ENCODE measurements at places on chromosomes 2 and 18.

- DNase-seq = no peak
Measured at GRCh38 chr18:26809346-26809745, 56.2 kb downstream of the AQP4 start.

DNA sequence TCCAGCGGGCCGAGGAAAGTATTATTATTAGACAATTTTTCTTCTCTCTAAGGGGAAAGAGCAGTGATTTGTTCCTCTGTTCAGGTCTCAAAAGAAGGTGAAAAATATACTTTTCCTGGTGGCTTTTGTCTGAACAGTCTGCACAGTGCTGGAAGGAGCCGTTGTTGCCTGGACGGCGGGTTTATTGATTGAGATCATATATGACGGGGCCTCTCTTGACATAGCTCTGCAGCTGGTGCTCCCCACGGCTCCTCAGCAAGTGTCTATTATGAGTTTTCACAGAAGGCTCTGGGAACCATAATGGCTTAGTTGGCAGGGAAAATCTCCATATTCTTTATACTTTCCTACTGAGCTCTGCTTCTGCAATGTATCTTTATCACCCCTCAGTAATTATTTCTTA is 42.9 kb downstream of the FSHR start:
- DNase-seq = no peak

GRCh38 chr18:2441544-2441943 is 129.8 kb downstream of the METTL4 start:
- DNase-seq = no peak

DNA sequence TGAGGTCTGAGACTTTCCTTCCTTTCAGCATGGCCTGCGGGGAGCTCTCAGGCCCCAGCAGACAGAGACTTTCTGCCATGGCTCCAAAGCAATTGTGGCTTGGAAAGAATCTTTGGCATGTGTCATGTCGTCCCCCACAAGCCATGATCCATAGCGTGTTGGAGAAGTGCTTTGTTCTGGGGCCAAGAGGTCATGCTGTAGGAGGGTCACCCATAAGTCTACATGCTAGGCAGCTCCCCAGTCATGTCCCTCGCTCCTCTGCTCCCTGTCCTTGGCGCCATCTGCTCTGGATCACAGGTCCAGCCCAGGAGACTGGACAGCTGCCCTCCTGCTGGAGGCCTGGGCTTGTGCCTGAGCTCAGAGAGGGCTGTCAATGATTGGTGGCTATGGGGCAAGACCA is 78.8 kb upstream of the LCLAT1 start:
- no peak for DNase-seq

- DNase-seq = no peak
Measured at GRCh38 chr2:210577263-210578071, 21.1 kb downstream of the CPS1 start.

DNA sequence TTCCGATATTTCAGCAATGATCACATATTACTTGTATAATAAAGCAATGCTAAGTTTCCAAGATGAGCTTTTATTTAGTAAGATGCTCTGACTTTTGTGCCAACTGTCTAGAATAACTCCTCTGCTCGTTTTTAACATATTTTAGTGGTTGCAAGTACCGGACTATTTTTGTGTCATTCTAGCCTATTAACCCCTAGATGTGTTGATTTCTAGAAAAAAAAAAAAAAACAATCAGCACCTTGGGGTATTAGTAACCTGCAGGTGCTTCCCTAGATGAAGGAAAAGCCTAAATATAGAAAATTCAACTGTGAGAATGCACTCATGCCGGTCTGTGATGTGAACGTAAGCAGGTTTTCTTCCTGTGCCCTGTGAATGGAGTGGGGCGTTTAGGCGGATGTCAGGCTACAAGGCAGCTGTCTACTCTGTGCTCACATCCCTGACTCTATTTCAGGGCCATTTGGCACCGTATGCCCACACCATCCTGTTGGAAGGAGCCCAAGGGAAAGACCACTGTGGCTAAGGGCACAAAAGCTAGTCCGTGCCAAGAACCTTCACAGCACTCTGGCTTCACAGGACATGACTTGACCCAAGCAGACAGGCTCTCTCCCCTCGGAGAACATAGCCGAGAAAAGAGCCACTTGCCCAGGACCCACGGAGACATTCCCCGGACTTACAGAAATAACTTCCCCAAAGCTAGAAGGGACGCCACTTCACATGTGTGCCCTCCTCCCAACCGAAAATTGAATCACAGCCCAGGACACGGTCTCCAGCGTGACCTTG is 60.9 kb upstream of the AGAP1 start:
- DNase-seq = no peak

- DNase-seq = no peak
Measured at GRCh38 chr2:172943539-172943938, 132.1 kb upstream of the MAP3K20 start.

DNA sequence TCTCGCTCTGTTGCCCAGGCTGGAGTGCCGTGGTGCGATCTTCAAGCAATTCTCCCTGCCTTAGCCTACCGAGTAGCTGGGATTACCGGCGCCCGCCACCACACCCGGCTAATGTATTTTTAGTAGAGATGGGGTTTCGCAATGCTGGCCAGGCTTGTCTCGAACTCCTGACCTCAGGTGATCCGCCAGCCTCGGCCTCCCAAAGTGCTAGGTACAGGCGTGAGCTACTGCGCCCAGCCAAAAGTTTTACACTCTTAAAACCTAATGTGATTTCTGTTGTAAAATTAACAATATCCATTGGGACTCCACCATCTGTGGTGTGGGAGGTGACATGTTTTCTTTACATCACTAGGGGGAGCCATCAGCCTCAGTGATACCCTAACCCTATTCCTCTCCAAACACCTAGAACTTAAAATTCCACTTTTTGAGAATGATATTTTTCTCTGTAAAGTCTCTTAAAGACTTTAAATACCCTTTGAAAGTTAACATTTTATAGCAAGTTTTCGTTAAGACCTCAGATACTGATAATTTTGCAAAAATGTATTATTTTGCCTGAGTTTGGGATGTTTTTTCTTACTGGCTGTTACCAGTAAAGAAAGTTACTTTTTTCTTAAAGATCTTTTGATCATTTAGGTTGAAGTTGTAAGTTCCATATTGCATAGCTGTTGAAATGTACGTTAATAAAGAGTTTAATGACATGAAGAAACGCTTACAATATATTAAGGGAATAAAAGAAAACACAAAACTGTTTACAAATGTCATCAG is 11.6 kb upstream of the EIF2AK2 start:
- no peak for DNase-seq

DNA sequence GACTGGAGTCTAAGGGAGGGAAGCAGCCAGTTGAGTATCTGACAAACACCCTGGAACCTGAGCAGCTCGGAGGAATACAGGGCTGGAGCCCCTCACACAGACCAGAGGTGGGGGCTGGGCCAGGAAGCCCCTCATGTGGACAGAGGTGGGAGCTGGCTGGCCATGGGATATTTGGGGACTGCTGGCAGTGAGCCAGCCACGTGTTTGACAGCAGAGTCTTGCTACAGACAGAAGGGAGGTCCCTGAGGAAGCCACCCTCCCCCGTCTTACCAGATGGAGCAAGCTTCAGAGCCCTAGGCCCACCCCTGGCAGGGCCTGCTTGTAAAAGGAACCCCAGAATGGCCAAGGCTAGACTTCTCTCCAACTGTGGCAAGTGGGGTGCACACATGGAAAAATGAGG is 3.6 kb upstream of the MTERF4 start:
- DNase-seq = no peak

DNA sequence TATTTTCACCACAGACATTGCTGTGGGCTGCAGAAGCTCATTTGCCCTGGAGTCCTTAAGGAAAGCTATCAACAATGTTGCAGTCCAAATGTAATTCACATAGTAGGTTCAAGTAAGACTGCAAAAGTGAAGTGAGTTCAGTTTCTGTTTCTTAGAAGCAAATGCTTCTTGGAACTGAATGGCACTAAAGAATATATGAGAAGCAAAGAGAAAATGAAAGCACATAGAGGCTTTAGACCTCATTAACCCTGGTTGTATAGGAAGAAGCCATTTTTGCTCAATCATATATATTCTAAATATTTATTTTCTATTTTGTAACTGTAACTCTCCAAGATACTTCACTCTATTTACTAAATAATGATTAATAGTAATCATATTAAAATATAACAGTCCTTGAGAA is 292.0 kb downstream of the ZNF804A start:
- DNase-seq = no peak

DNA sequence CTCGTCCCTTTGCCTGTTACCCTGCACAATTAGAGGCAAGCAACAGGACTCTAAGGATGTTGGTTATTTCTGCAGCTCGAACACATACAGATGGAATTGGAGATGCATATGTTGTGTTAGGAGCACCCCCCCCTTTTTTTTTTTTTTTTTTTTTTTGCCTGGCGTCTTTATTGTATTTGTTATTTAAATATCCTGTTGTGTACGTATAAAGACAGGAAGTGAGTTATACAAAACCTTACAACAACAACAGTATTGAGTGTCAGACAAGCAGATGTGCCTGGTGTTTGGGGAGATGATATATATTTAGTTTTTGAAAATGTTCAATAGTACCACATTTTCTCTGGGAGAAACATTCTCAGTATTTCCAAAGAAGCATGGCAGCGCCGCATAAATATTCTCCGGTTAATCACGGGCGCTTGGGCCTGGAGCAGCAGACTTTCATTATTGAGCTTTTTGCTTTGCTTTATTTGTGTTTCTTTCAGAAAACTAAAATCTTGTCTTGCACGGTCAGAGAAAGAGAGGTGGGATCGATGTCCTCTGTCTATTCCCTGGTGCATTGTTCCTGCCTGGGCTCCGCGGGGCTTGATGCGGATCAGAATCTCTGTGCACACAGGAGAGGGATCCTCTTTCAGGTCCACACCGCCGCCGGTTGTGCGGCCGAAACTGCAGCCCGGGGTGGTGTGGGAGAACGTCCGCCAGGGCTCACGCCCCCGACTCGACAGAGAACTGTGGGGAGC is 23.2 kb upstream of the ZNF516 start:
- DNase-seq = no peak

DNA sequence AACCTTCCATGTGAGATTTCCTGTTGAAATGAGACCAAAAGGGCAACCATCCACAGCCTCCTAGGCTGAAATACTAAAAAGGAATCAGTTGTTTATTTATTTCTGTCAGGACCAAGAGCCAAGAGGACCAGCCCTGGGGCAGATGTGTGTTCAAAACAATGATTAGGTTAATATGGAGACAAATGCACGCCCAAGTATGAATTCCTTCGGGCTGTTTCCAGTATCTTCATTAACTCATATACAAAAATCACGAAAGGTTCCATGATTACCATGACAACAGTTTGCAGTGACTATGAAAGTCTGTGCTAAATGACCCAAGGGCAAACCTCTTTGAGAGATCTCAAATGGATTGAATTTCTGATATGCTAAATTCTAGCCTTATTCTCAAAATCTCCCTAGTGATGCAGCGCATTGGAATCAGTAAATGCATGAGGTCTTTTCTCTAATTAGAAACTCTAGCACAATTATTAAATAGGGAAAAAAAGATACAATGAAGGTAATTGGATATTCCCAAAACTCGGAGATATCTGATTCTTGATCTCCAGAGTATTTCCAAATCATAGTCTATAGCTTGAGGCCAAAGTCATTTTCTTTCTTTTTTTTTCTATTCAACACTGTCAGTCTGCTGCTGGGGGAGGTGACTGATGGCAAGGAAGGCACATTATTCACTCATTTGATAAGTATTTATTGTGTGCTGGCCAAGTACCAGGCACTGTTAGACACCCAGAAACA is 35.6 kb downstream of the VIT start:
- no peak for DNase-seq

DNA sequence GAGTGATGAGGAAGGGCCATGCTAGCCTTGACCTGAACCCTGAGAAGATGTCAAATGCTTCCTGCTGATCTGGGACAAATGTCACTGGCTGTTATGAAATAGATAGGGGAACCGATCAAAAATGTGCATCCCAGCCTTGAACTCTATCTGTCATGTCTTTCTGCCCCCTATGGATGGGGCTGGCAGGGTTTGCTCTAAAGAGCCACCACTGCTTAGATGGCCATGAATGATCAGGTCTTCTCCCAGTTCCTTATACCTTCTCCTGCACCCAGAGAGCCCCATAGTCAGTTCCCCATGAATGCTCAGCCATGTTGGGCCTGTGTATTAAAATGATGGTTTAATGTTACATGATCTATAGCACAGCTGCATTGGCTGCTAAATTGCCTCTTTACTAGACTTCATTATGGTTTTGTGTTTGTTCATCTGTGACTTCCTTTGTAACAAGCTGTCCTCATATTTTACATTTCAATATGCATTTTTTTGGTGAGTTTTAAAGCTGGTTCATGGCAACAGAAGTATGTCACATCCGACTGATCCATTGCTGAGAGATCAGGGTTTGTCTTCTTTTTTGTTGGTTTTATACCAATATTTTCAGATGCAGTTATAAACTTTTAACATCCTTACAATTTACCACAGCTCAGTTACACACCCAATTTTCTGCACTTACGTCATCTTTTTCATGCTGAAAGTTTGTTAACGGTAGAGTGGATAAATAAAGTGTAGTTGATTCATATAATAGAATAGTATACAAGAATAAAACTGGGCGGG is 56.3 kb upstream of the SMAD2 start:
- DNase-seq = no peak

- no peak for DNase-seq
Measured at GRCh38 chr2:152298754-152299153, 36.2 kb upstream of the FMNL2 start.

DNA sequence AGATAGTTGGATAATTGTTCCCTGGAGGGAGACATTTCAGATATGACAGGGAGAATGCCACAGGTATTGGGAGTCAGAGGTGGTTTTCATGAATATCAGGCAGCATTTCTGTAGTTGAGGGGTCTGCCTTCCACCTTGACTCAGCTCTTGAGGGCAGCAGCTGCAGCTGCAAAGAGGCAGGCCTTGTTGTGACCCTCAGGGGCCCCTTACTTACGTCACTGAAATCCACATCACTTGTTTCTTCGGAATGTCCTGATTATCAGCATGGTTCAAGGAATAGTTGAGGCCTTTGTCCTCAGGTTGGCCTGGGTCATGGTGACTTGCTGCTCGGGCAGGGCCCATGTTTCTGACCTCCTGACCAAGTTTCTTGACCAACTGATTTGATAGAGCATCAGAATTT is 46.9 kb downstream of the TMEM17 start:
- DNase-seq = no peak

GRCh38 chr2:4175343-4175742 is 472.0 kb downstream of the DCDC2C start:
- DNase-seq = no peak

DNA sequence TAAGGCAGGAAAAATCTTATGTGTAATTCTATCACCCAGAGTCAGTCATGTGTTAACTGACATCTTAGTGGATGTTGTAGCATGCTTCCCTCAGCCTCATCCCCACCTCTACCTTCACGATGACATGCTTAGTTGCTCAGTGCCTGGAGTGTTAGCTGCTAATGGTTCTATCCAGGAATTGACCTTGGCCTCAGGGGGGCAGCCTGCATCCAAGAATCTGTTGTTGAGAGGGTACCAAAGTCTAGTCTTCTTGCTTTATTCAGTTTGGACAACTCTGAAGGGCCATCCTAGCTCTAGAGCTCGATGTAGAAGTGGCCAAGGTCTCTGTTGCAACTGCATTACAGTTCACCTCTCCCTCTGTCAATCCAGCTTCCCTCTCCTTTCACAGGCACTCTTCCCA is 61.2 kb downstream of the ACYP2 start:
- DNase-seq = no peak

GRCh38 chr18:67433971-67434370 is 82.5 kb downstream of the DSEL start:
- DNase-seq = no peak

GRCh38 chr2:97645112-97645694 is 659 bp upstream of the COX5B start:
- no peak for DNase-seq

All from stimulated activated CD8-positive, alpha-beta memory T cell treated with anti-CD3 and anti-CD28 coated beads, Interleukin-2, amount 100 ng/mL, for 1 hour (primary cell).